ENCODE measurements at places on chromosomes 2 and 18.
A peak's percentile ranks its signal among the peaks of the same experiment; 100 is the strongest.

DNA sequence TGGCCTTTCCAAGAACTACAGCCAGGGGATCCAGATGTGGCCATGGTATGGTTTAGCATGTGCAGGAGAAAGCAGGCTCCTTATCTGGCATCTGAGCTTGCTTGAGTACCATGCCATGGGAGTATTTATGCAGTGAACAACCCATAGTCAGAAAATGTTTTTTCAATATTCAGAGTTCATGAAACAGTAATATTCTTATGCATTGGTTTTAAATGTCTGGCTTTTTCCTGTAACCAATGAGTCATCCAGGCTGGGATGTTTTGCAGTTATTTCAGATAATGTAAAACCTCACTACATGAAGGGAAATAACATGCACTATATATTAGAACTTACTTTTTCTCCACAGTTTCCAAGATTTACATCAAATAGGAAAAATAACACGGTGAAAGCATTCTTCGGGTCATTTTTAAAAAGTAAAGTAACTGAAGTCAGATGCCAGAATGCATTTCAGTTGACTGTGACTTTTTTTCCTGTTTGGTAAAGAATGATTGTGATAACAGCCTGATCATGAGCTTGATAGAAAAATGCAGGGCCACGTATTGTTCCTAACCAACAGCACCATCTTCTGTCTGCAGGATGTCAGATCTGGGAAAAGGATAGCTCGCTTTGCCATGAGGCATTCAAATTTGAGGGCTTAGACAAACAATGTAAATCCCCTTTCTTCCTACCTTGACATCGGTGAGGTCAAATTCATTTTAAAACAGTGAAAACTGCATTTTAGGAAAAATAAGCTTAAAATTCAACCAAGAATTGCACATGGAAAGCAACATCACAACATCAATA is 152.8 kb downstream of the DSC3 start:
- H3K36me3 ChIP-seq: no peaks in the 10 kb centered on the region
- H3K4me3 ChIP-seq: no peak overlapping the region
- no peak overlapping the region for H3K27ac ChIP-seq
- DNase-seq: peak; percentile 85
- H3K27me3 ChIP-seq: no peaks in the 10 kb centered on the region
- H3K4me1 ChIP-seq: no peaks in the 10 kb centered on the region

DNA sequence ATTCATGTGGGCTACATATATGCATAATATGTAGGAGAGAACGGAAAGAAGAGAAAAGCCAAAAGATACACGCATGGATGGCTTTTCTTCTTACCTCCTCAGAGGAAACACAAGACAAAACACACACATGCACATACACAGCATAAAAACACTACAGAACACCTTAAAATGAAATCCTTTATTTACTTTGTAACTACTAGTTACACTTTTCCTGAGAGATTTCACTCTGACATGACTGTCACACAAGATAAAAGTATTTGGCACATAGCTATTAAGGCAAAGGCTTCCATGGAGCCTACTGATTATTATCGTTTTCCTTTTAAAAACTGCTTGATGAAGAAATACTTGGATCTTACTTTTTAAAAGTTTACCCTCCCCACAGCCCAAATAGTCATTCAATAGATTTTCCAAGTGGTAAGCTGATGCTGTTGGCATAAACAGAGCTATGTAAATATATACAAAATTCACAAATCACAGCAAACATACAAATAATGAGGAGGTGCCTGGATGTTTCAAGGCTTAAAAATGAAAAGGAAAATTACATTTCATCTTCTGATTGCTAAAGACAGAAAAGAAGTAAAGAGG is 8.6 kb downstream of the ZEB2 start:
- H3K27ac ChIP-seq: no peak overlapping the region
- no peak overlapping the region for H3K4me3 ChIP-seq
- no peaks in the 10 kb centered on the region for H3K36me3 ChIP-seq
- H3K4me1 ChIP-seq: peaks cover 18% of the 10 kb centered on the region
- DNase-seq: no peak

GRCh38 chr2:97869722-97870346 is 125.9 kb downstream of the TMEM131 start:
- no peaks in the 10 kb centered on the region for H3K27me3 ChIP-seq
- no peaks in the 10 kb centered on the region for H3K4me1 ChIP-seq
- DNase-seq: no peak
- H3K4me3 ChIP-seq: no peak overlapping the region
- H3K36me3 ChIP-seq: no peaks in the 10 kb centered on the region

DNA sequence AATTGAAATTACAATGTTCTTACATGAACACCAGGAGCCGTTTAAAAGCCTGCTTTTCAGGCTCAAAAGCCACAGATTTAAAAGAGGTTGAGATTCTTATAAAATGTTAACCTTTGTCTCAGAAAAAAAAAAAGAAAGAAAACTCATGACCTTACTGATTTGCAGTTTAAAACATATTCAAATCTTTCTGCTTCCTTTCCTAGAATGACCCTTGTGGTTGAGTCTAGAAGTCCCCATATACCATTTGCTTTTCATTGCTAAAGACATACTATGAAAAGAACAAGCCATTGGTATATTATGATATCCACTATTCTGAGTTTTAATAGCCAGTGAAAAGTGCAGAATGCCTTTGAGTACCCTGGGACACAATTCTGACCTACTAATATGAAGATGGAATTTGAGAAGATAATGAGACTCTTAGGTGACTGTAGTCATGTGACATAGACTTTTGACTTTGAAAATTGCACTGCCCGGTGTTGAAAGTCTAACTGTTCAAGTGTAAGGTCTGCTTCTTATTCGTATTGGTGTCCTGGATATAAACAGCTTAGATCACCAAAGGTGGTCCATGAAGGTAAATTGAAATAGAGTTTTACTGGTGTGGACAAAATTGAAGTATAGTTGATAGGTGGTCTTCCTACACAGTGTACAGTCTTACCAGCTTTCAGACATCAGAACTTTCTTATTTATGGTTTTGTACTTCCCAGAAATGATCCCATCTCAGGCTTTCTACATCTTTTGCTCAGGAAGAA is 117.0 kb downstream of the DOCK10 start:
- H3K27ac ChIP-seq: no peak overlapping the region
- H3K4me1 ChIP-seq: no peaks in the 10 kb centered on the region
- H3K27me3 ChIP-seq: no peaks in the 10 kb centered on the region
- no peak for DNase-seq
- no peaks in the 10 kb centered on the region for H3K36me3 ChIP-seq

- no peak for DNase-seq
- H3K36me3 ChIP-seq: peaks cover 5% of the 10 kb centered on the region
- no peak overlapping the region for H3K27ac ChIP-seq
- H3K4me1 ChIP-seq: peaks cover 2% of the 10 kb centered on the region
Measured at GRCh38 chr2:205771031-205771430, 88.7 kb downstream of the NRP2 start.

DNA sequence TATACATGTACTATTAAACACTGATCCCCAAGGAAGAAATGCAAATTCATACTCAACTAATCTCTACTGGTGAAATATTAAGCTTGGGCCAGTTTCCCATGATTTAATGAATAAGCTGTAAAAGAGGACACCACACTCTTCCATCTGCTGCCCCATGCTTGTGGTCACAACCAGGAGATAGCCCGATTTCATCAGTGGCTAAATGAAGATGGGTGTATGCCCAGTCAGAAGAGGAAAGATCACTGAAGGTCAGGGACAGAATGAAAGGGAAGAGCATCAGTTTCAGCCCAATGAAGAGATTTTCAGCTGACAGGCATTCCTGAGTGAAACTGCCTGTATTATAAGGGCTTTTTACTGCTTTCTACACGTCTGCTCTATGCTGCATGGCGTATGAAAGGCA is 103.5 kb downstream of the KCNS3 start:
- H3K4me3 ChIP-seq: no peak overlapping the region
- H3K27me3 ChIP-seq: no peaks in the 10 kb centered on the region
- DNase-seq: no peak
- H3K4me1 ChIP-seq: no peaks in the 10 kb centered on the region
- no peaks in the 10 kb centered on the region for H3K36me3 ChIP-seq
- H3K27ac ChIP-seq: no peak overlapping the region

DNA sequence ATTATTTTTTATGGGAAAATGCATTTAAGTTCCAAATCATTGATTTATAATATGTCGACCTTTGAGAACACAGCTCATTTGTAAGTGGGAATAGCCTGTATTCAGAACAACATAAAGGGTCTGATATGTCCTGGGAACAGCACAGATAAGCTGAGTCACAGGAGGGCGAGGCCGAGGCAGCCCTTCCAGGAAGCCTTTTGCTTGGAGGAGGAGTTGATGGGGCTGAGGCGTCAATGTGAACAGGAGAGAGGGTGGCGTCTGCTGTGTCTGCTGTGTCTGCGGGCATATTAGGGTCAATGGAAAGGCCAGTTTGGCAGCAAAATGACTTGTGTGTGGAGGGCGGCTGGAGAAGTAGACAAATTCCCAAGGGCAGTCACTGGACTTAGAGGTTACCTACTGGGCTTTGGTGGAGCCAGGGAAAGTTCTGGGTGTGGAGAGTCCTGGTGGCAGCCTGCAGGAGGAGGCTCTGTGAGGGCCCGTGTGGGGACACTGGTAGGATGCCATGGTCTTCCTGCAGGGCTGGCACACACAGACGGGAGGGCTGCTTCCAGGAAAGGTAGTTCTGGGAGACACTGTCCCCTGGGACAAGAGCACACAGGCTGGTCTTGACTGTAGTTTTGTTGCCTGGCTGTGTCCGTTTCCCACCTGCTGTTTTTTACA is 128.1 kb downstream of the GLI2 start:
- no peak overlapping the region for H3K4me3 ChIP-seq
- H3K27me3 ChIP-seq: no peaks in the 10 kb centered on the region
- H3K36me3 ChIP-seq: no peaks in the 10 kb centered on the region
- DNase-seq: peak; percentile 61
- H3K27ac ChIP-seq: no peak overlapping the region
